Femur (tissue), 1 donor: ENCODE measurements at places on chromosomes 11 and 22.

GRCh38 chr11:100612766-100613165 is 74.3 kb upstream of the ARHGAP42 start:
- DNase-seq: no peak

GRCh38 chr11:112801025-112801816 is 160.0 kb upstream of the NCAM1 start:
- DNase-seq: peak; percentile 37

DNA sequence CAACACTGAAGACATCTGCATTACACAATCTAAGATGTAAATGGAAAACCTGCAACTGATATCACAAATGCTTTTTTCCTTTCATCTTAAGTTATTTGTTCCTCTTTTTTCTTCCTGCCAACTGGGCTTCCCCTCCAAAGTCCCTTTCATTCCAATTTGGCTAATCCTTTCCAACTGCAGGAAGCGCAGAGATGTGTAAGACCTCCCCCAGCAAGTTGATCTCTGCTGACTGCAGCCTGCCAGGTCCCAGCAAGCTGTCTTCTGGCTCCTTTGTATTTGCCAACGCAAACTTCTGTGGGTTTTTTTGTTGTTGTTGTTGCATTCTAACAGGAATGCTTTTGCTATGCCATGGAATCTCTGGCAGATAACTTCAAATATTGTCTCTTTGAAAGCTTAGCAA is 38.5 kb upstream of the LRRC4C start:
- DNase-seq: peak; percentile 33

DNA sequence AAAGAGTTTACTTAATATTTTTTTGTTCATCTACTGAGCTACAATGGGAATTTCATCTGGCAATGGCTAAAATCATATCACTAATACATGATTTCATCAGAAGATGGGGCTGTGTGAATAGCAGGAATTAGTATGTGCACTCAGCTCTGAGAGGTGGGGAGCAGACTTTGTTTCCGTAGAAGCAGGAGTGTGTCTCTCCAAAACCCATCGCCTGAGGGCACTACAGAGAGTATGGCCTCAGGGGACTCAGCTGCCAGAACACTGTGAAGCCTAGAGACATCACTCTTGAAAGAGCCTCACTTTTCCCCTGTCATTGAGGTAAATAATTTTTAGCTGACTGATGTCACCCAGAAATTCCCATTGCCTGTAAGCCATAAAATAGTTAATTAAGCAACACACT is 261.4 kb upstream of the ISX start:
- DNase-seq: no peak

GRCh38 chr22:36369922-36370791 is 17.6 kb downstream of the MYH9 start:
- no peak for DNase-seq

DNA sequence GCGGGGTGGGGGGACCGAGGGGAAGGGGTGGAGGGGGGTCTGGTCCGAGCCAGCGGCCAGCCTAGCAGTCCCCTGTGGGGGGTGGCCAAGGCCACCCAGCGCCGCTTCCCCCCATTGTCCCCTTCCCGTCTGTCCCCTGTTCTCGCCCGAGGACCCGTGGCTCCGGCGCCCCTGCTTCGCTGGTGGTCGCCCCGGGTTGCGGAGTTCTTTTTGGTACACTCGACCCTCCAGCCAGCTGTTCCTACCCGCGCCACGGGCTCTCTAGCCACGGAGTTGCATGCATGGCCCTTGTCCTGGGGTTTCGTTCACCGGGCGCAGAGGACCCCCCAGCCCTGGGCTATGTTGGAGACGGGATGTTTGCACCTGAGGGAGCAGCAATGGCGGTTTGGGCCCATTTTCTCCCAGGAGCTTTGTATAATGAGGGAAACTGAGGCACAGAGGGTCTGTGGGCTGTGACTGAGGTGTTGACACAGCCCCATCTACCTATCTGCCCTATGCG is 489 bp downstream of the RNF214 start:
- no peak for DNase-seq

- peak; percentile 15 for DNase-seq
Observed at GRCh38 chr22:45889539-45890350, 87.2 kb downstream of the WNT7B start.

- no peak for DNase-seq
Observed at GRCh38 chr11:125454047-125454446, 42.0 kb downstream of the FEZ1 start.

- peak; percentile 56 for DNase-seq
Observed at GRCh38 chr22:42431401-42432019, 693 bp downstream of the NFAM1 start.

GRCh38 chr11:93288767-93289166 is 41.8 kb upstream of the DEUP1 start:
- DNase-seq: no peak

GRCh38 chr11:7982582-7983119 is 4.5 kb upstream of the EIF3F start:
- DNase-seq: no peak

- DNase-seq: no peak
Observed at GRCh38 chr11:92830377-92831155, 138.9 kb upstream of the MTNR1B start.

DNA sequence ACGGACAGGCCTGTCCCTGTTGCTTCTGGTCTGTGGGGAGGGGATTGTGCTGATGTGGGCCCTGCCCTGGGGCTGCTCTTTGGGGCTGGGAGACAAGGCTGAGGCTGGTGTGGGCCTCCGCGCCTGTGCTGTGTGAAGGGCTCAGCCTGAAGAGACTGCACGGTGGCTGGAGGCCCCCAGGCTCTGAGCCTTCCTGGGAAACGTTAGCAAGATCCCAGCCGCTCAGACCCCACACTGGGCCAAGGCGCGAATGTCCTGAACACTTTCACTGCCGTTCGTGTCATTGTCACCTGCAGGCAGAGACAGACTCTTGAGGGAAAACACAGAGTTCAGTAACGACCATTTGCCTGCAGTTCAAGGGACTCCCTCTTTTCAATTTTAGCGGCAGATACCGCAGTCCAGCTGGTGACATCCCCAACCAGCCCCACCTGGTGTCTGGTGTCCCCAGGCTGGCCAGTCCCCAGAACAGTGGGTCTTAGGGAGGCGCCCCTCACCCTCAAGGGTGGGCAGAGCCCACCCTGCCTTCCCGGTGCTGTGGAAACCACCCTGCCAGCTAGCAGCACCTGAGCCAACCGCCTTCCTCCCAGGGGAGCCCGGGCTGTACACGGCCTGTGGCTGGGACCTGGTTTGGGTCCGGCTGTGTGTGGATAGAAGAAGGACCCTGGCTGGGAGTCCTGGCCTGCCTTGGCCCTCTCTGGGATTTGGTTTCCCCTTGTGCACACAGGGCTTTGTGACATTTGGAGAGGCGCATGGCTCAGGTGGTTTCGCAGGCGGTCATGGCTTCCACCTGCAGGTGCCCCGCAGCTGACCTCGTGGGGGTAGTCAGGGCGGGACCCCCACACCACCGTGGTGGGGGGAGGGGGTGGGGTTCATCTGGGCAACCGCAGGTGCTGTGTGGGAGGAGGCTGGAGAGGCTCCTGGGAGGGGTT is 5.7 kb downstream of the PANX2 start:
- DNase-seq: peak; percentile 24

DNA sequence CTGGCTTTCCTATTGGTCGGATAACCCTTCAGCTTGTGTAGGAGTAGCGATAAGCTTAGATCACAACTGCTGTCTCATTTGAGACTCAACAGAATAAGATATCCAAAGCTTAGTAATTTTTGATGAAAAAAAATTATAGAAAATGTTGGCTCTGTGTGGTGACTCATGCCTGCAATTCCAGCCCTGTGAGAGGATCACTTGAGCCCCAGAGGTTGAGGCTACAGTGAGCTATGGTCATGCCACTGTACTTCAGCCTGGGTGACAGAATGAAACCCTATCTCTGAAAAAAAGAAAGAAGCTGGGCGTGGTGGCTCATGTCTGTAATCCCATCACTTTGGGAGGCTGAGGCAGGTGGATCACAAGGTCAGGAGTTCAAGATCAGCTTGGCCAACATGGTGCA is 55.6 kb upstream of the RRM1 start:
- no peak for DNase-seq

DNA sequence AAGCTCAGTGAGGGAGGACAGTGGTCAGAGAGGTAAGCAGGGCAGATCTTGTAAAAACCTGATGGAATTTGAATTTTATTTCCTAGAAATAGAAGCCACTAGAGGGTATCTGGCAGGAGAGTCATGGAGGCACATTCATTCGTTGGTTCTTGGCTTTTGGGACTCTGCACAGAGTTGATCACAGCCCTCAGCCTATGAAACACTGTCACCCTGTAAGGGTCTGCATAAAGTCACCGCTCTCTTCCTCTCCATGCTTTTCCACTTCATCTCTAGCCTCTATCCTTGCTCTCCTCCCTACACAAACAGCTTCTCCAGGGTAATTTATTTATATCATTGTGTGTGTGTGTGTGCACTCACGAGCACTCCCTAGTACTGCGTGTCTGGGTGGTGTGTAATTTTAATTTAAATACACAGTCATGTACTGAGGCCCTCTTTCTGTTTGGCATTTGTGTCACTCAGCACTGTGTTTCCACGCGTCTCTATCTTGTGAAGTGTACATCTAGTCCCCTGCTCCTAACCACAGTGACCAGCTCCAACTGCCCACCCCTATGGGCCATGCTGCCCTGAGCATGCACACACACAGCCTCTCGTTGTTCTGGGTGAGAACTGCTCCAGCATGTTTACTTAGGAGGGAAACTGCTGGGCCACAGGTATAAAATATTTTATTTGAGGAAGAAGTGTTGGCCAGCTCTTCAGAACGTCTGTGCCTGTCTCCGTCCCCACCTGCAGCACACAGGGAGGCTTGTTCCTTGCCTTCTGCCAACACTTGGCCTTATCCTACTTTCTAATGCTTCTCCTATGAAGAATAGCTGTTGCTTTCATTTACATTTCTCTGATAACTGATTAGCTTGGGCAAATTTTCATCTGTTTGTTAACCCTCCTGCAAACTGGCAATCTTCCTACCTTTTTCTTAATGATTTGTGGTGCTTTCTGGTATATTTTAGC is 4.5 kb downstream of the KCNQ1OT1 start:
- no peak for DNase-seq

- DNase-seq: peak; percentile 20
Observed at GRCh38 chr11:96614846-96615245, 225.0 kb downstream of the JRKL start.

DNA sequence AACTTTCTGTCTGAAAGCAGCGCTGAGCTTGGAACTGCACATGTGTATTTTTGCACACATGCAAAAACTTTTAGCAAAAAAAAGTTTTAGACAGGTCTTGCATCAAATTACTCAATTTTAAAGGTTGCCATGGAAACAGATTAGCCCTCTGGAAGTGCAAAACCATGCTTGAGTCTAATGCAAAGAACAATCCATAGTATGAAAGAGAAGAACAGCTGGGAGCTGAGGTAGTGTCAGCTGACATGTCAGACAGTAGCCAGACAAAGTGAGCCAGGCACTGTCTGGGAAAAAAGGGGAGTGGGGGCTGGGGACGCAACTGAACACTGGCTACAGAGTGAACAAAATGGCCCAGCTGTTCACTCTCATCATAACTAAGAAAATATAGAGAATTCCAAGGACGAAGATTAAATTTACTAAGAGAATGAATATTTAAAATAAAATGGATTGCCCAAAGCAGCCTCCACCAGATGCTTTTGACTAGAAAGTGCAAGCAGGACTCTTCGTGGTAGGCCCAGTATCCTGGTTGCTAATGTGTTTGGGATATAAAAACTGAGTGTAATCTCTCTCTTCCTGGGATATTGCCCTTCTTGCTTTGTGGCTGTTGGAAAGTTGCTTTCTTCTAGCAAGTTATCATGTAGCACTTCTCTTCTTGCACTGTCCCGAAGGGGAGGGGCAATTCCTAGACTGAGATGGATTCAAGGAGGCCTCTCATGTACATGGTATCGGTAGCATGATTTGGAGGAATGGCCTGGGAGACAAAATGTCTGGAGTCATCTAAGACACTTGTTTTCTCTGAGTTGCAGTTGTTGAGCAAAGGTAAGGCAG is 434.1 kb upstream of the FAT3 start:
- peak; percentile 78 for DNase-seq

GRCh38 chr11:45400591-45400990 is 114.5 kb upstream of the SYT13 start:
- no peak for DNase-seq

- peak; percentile 18 for DNase-seq
Observed at GRCh38 chr22:34534101-34534500, 531.9 kb upstream of the ISX start.

DNA sequence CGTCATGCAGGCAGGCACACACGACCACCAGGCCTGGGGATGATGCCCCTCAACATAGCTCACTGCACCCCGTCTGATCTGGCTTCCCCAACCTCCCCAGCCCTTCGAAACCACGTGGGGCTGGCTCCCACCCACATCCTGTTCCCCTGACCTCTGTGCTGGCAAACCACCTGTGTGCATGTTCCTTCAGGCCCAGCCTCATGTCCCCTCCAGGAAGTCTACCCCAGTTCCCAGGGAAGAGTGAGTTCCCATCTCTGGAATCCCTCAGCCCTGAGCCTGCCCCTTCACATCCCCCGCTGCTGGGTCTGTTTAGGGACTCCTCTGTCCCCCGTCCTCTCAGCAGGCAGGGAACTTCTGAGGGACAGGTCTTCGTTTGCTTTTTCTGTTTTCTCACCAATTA is 7.1 kb downstream of the SLC7A4 start:
- DNase-seq: no peak

DNA sequence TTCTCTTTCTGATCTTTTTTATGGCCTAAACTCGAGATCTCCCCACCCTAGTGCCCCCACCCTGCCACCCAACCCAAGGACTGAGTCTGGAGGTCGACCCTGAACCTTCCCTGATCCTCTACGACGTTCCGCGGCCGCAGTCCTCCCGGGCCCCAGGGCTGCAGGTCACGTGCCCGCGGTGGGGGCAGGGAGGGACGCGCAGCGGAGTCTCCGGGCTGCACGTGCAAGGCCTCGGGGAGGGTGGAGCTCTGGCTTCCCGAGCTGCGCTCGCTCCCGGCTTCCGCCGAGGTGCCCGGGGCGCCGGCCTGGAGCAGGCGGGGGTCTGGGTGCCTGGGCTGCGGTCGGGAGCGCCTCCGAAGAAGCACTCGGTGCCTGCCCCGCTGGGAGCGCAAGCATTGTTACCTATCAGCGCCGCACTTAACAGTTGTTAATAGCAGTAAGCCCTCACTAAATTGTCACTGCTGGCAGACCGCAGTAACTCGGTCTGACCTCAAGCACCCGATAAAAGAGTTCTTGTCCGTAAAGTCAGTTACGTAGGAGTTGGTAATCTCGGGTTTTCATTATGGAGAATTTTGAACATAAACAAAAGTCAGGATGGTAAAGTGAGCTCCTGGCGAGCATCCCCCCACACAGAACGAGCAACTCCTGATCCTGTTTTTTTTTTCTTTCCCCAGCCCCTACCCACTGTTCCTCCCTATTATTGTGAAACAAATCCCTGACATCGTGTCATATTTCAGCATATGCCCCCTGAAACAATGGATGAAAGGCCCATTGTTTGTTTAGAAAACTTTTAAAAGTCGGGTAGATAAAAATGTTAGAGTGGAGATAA is 69.7 kb upstream of the EP300 start:
- DNase-seq: peak; percentile 94

DNA sequence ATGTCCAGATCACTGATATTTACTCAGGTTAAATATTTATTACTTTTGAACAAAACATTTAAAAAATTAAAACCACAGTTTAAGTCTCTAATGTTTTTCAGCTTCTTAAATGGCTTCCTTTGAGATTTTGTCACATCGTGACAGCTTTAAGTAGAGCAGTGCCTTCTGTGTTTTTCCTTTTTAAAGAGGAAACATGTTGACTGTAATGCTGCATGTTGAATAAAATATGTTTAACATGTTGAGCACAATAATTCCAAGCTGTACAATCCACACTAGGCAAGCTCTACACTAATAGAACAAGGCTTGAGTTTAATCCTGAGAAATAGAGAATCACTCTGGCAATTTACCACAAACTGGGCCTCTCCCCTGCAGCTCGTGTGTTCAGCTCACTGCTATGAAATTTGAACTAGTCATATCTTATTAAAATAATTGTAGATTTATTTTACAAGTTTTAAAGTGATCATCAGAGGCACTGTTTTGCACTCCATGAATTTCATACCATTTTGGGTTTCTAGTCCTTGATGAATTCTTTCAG is 368.3 kb downstream of the SOX6 start:
- DNase-seq: no peak
